Stimulated activated CD8-positive, alpha-beta memory T cell treated with anti-CD3 and anti-CD28 coated beads, Interleukin-2, amount 100 ng/mL, for 48 hours (primary cell): ENCODE measurements at places on chromosomes 5 and 9.

GRCh38 chr9:36153746-36154145, 15.4 kb upstream of the CCIN start:
- no peak for DNase-seq

GRCh38 chr5:93346301-93346700, 234.7 kb downstream of the NR2F1-AS1 start:
- DNase-seq, result no peak

DNA sequence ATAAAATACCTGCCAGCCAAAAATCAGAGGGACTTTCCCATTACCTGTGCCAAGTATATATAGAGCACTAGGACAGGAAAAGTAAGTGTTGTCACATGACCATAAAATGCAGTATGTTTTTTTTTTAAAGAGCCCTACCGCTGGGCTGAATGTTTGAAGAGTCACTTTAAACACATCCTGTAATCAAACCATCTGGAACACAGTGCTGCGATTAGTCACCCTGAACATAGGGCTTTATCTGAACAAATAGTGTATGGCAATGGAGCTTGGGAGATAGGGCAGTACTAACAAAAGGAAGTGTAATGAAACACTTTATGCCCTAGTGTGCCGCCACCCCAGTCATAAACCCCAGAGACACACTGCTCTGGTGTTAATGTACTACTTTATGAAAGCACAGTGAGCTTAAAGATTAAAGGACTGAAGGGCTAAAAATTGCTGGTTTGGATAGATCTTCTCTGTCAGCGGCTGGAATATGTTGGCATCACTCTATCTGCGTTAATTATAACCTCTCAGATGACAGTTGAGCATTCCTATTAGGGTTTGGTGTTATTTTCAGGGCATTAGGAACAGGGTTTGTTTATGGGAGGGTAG, 90.4 kb downstream of the ZNF608 start:
- no peak for DNase-seq

- no peak for DNase-seq
These were observed 48.4 kb upstream of the SRFBP1 start for GRCh38 chr5:121913418-121913817.

GRCh38 chr5:9351546-9351945, 194.3 kb downstream of the SEMA5A start:
- DNase-seq, result no peak

DNA sequence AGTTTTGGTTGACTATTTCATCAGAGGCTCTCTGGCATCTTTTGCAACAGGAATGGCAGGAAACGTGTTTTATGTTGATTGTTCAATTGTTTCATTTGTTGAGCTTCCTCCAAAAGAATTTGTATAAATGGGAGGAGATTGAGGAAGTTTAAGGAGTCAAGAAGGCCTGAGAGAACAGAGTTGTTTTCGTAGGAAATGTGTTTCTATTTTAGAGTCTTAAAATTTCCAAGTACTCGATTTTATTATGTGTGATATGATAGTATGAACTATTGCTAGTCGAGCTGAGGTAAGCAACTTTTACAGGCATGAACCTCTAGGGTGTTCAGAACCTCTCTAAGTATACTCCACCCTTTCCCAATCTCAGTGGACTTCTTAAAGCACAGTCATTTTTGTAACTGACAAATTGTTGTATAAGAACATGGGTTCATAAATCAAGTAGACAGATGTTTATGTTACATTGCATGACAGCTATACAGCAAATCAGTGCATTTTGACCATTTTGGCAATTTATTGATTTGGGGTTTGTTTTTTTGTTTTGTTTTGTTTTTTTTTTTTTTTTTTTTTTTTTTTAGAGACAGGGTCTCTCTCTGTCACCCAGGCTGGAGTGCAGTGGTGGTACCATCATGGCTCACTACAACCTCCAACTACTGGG, 47.4 kb downstream of the POLK start:
- DNase-seq, result no peak

GRCh38 chr9:2414465-2414864, 207.1 kb upstream of the VLDLR start:
- no peak for DNase-seq

DNA sequence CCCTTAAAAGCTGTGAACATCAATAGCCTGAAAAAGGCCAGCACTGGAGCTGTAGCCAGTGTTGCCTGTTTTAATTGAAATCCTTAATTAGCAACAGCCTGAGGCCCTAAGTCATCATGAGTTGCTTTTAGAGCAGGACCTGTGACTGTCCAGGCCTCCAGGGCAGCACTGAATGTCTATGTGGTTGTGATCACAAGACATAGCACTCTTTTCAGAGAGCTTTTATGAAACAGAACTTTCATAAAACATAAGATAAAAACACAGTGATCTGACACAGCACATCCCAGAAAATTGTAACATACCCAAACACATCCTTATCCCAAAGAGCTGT, 85.5 kb upstream of the MYO10 start:
- DNase-seq, result no peak

DNA sequence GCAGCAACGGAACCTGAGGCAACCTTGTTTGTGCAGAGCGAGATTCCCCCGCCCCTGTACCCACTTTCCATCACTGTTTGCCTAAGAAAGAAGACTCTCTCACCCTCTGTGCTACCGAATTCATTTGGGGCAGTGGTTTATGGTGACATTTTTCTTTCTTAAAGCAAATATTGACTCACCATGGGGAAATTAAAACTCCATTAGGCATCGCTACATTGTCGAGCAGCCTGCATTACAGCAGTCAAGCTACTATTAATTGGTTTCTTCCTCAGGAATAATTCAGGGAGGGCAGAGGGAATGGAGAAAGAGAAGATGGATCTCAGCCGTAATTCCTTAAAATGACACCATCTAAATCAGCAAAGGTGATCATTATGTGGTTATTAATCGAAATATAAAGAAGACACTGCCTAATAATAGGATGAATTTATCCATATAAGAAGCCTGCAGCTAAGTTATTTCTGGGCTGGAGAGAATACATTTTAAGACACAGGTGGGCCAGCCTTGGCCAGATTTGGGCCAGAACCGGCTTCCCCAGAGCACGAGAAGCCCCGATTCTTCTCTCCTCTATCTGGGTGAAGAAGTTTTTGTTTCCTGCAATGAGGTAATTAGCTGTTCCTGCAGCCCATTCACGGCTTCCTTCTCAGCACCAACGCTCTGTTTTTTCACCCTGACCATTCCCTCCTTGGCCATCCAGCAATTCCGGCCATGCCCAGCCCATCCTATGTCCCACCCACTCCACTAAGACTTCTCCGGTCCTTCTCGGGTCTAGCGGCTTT, 16.8 kb downstream of the CFAP77 start:
- DNase-seq, result no peak

- no peak for DNase-seq
These were observed at the start of gene EGFLAM for GRCh38 chr5:38258319-38259061. Gene EGFLAM (plus strand): TSS chr5:38258559. CDS start chr5:38258755, 196 bp downstream.

DNA sequence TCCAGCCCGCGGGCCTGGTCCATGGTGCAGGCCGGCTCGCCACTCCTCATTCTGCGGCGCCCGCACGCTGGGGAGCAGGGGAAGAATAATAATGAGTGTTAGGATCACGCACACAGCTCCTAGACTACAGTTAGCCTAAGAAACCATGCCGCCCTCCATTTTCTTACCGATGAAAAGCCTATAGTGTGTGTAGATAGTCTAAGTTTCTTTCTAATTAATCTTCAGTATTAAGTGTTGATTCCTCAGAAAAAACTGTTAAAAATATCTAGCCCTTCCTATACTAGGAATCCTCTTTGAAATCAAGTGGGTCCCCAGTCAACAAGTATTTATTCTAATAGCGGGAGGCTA, 9.3 kb downstream of the ZBED3 start:
- DNase-seq, result no peak

DNA sequence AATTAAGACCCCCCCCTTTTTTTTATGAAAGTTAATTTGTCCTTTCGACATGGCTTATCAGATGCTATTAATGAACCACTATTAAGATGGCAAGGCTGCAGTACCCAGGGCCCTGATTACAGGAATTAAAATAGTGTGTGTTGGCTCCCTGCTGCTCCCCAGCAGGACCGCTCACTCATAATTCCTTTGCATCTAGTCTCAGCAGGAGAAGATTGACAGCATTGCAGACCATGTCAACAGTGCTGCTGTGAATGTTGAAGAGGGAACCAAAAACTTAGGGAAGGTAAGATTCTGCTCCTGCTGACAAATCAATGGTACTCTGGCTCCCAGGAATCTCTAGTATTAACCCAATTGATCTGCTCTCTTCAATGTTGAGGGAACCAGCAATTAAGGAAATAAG, 61.0 kb downstream of the STX17 start:
- DNase-seq, result no peak

DNA sequence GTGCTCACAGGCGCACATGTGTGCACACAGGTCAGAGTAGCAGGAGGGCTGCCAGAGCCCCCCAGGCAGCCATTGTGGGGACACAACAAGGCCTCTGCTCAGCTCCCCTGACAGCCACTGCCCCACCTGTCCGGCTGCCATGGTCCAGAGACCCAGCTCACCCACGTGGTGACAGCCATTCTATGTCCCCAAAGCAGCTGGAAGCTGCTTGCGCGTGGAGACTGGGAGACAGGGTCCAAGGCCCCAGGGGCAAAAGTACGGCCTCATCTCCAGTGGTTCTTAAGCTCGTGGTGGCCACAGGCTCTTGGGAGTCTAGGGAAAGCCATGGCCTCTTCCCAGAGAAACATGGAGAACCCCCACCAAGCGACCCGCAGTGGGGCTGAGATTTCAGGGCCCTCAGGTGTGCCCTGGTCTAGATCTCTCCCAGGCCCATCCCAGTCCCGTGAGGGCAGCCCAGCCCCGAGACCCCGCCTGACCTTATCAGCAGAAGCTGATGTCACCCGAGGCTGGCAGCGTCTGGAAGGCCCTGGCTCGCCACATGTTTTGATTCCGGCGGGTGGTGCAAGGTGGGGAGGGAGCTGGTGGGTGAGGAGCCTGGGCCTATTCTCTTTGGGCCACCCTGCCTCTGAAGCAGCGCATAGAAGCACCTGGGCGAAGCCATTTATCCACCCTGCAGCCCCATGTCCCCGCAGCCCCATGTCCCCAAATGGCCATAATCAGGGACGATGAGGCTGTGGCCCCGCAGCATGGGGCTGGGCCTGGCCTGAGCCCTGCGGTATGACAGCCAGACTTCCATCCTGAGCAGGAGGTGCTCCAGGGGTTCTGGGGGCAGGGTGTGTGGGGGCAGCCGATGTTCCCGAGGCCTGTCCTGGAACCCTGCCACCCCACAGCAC, 31.7 kb downstream of the GLT6D1 start:
- no peak for DNase-seq

GRCh38 chr9:122498883-122499288, 11.7 kb upstream of the OR1J2 start:
- no peak for DNase-seq

- no peak for DNase-seq
These were observed 291.2 kb downstream of the EPB41L4A start for GRCh38 chr5:112127861-112128260.

GRCh38 chr5:115179394-115180164, 9.9 kb upstream of the TRIM36 start:
- no peak for DNase-seq

- no peak for DNase-seq
These were observed 51.5 kb downstream of the STK32A start for GRCh38 chr5:147286296-147286695.

- no peak for DNase-seq
These were observed 13.1 kb downstream of the UHRF2 start for GRCh38 chr9:6426117-6426516.
